SK-N-DZ (cell line): ENCODE measurements at places on chromosomes 1 and 21.

DNA sequence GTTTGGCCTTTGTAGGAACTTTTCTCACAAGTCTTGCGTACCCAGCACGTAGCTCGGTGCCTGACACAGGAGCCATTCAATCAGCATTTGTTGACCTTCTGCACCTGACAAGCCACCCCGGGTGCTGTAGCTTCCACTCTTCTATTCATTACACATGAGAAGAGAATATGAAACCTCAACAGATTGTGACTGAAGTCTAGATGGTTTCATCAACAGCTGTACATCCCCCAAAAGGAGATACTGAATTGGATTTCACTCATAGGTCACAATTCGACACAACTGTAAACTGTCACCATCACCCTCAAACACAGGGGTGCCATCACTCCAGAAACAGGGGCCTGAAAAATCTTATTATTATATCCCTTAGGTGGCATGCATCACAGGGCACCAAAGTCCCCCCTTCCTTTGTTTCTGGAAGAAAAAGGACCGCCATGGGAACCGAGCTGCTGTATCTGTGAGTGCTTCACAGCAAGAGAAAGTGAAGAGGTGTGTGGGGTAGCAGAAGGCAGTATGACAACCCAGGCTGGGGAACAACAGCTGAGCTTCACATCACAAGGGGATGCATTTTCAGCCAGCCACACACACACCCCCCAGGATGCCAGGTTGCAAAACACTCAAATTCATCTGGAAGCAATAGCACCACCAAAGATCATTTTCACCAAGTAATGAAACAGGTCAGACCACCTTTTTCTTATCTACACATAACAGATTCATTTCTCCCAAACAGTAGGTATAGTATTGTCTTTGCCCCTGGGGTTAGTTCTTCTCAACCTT, 225.7 kb downstream of the TOMM20 start:
- no peak for DNase-seq

GRCh38 chr1:184037849-184038591, 492 bp upstream of the COLGALT2 start:
- DNase-seq = no peak

GRCh38 chr1:111775966-111776365, 20.3 kb downstream of the DDX20 start:
- no peak for DNase-seq

GRCh38 chr1:51666478-51666877, 49.6 kb downstream of the OSBPL9 start:
- DNase-seq = no peak

DNA sequence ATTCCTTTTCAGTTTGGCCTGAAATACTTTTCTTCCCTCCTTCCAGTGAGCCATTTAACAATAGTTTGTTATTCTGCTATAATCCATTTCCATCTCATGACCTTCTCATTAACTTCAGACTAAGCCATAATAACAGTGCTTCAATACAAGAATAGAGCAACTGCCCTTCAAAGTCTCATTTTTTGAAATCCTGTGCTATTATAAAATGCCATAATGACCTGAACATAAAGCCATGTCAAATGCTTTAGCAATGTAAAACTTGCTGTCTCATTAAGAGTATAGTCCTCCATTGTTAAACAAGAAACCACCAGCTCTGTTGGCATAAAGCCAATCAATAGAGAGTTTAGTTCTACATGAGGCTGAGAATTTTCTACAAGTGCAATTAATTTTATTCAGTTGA, 9.6 kb upstream of the PIGK start:
- no peak for DNase-seq

- no peak for DNase-seq
Measured at GRCh38 chr1:14822493-14822892, 224.0 kb downstream of the KAZN start.

DNA sequence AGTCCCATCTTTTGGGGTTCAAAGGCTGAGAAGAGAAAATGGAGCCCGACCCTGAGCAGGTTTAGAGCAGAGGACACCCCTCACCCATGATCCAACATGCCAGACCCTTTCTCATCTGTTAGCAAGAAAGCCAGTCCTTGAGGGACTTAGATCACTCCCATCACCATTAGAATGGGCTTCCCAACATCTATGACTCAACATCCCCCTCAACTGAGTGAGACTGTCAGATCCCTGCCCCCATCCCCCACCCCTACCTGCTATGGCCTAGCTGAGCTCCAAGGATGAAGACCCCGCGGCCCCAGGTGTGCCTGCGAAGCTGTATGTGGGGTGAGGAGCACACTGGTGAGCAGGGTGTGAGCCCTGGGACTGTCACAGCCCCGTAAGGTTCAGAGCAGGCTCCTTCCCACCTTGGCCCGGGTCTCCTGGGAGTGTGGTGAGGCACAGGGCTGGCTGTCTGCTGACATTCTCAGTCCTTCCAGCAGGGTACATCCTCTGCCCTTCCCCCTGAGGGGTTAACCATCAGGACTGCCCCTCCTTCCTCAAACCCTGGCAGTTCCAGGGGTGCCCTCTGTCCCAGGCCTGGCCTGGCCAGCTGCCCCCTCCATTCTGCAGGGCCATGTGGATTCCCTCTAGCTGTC, 21.4 kb upstream of the BLACAT1 start:
- DNase-seq = no peak

- DNase-seq = no peak
Measured at GRCh38 chr1:10068605-10069294, 36.0 kb downstream of the UBE4B start.

DNA sequence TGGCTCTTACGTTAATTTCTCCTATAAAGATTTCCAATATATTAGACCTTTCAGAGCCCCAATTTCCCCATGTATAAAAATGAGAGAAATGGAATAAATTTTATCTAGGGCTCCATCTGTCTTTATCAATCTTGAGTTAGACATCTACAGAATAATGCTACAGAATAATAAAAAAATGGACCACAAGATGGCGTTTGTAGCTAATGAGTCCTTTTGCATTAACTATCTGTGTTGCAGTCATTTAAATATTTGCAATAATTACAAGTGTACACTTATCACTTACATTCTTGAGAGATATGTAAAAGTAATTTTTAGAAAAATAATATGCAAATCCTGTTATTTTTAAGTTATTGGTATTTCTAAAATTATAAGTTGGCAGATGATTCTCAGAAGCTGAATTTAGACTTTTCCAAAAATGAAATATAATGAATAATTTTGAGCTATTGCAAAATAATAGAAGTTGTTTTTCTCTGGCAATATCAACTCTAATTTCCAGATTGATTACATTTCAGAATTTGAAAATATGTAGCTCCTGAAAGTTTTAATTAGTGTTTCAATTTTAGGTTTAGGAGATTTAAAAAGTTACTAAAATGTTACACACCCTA, 87.7 kb downstream of the SNX7 start:
- no peak for DNase-seq

DNA sequence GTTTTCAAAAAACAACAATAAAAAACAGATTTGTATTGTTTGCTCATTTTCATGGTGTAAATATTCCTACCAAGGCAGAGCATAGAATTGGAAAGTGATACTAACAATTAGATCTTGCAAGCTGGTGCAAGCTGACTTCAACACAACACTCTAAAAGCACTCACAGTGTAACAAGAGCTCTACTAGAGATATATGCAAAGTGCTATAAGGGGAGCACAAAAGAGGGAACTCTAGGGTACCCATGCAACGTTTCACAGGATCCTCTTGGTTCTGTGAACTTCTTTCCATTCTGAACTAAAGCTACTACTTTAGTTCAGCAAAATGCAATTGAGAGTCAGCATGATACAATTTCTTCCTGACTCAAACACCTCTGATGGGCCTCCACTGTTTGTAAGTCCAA, 78.3 kb downstream of the ATP1B1 start:
- DNase-seq = no peak

- no peak for DNase-seq
Measured at GRCh38 chr1:93615582-93616150, 66.0 kb downstream of the BCAR3 start.

DNA sequence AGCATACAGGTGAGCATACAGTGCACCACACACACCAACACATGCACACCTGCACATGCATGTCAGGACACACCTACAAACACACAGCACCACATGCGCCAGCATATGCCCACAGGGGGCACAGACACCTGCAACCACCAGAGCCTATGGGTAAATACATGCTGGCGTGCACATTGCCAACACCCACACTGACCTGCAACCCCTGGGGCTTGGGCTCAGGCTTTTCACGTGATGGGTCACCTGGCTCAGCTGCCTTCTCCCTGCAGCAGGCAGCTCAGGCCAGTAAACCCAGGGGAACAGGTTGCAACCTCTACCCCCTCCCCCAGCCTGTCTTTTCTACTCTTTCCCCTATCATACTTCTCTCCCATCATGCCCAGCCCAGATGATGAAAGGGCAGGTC, 8.1 kb downstream of the CD247 start:
- DNase-seq = no peak

GRCh38 chr1:205028924-205029323, 14.1 kb upstream of the CNTN2 start:
- no peak for DNase-seq

DNA sequence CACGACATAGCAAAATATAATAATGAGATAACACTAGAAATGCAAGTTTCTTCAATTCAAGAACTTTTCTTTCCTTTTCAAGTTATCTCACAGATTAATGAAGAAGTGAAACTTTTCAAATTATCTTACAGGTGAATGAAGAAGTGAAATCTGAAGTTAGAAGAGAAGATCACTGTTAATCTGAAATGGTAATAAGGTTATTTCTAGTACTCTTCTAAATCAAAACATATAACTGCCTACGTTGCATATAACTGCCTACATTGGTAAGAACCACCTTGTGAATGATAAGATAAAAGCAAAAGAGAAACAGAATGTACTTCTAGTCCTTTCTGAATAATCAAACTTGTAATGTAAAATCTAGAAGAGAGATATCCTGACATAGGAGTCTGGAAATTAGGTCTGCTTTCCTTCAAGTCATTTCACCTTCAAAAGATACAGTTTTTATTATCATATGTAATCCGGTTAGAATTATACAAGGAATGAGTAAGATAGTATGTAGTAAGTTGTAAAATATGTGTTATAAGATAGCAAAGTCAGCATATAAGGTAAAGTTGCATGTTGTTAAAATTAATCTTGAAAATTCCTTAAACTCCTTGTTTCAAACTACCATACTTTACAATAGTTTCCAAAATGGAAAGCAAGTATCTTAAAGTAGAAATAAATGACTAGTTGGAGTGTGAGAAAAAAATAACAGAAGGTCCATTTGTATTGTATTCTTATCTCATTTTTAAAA, 522.4 kb upstream of the ZRANB2 start:
- DNase-seq = no peak

GRCh38 chr1:210262897-210263272, 30.3 kb downstream of the SERTAD4 start:
- no peak for DNase-seq

DNA sequence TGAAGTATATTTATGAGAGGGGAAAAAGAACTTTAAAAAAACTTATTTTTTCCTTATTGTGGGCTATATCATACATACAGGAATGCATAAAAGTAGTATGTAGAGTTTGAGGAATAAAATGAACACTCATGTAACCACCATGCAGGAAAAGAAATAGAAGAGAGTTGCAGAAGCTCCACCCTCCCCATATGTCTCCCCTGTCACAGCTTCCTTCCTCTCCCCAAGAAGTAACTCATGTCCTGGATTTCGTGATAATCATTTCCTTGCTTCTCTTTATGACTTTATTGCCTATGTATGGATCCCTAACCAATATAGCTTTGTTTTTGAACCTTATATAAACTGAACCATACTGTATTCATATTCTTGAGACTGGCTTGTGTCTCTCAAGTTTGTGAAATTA, 126.4 kb downstream of the ZZZ3 start:
- DNase-seq = no peak

- no peak for DNase-seq
Measured at GRCh38 chr1:9062021-9062471, 7.4 kb downstream of the SLC2A5 start.

- DNase-seq = no peak
Measured at GRCh38 chr1:97097404-97097925, 375.9 kb downstream of the PTBP2 start.

DNA sequence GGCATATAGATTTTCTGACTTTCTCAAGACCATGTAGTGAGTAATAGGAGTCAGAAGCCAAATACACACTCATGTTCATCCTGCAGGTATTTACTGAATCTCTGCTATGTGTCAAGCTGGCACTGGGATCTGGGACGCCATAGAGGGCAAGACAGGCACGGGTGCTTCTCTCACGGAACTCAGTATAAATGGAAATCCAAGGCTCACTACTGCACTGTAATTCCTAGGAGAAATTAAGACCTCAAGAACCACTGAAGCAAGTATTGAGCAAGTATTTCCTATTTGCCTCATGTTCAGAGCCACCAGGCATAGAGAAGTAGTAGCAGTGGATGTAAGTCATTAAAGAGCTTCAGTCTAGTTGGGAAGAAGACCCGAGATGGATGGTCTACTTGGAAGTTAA, 38.9 kb downstream of the EIF2D start:
- no peak for DNase-seq

- DNase-seq = no peak
Measured at GRCh38 chr1:165632152-165632469, 1.1 kb downstream of the MGST3 start.

GRCh38 chr1:166302989-166303758, 136.4 kb upstream of the FAM78B start:
- DNase-seq = peak; percentile 89

DNA sequence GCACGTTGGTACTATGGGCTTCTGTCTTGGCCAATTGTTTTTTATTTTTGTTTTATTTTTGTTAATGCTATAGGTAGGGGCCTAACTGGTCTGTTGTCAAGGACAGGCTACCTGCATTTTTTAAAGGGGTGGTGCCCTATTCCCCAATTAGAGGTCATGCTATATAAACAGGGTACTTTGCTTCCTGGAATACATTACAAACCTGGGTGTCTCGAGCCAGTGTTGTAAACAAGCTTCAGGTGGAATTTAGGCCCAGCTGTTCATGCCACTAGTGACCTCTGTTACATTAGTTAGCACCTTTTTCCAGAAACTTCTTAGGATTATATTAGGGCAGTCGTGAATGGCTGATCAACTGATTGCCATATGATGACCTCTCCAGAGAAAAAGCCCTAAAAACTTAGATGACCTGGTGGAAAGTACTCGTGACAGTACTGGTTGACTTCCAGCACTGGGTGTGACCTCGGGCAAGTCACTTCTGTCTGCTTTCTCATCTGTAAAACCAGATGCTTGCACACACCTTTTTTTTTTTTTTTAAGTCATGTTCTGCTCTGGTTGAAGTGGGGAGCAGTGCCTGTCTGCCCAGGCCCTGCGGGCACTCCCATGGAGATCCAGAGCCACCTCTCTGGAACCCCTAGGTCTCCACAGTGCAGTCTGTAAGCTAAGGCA, 46.5 kb downstream of the ELK4 start:
- no peak for DNase-seq

DNA sequence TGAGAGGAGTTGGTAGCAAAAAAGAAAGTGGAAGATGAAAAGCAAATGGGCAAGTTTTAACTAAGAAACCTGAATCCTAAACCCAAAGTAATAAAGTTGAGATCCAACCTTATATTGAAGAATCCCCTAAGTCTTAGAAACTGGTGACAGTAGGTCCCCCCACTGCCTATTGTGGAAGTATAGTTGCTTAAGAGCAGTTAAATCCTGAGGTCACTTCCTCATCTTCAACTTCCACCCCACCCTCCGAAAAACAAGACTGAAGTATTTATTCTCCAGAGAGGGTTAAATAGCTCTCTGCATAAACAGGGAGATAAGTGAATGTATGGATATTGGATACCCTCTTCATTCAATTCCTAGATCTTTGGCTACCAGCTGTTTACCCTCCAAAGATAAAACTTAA, 3.3 kb upstream of the DSTYK start:
- no peak for DNase-seq

- peak; percentile 6 for DNase-seq
Measured at GRCh38 chr1:101587741-101588140, 350.9 kb downstream of the S1PR1 start.

GRCh38 chr21:27425172-27425571, 458.3 kb upstream of the ADAMTS5 start:
- peak; percentile 64 for DNase-seq
